ENCODE measurements at places on chromosomes 2 and 18.

DNA sequence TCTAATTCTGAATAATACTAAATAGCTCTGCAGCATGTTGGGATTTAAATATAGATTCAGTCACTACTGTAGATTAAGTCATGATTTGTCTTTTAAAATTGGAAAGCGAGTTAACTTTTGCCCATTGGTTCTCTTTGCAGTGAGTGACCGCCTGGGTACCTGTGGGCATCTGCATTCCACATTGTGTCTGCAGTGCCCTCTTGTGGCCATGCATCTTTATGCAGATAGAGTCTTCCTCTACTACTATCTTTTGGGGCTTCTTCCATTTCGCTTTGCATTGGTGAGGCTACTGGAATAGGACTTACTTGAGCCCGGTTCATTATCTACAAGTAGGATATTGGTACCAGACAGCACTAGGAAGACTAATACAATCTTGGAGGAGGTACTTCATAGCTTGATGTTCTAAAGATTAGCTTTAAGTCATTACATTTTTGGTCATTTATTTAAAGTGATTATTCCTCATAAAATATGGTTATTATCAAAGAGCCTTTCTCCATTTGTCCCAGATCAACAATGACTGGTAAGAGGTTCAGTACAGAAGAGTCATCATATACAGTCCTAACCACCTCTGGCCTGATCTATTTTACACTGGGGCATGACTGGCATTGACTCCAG is 203.0 kb downstream of the SOCS6 start:
- DNase-seq: no peak

DNA sequence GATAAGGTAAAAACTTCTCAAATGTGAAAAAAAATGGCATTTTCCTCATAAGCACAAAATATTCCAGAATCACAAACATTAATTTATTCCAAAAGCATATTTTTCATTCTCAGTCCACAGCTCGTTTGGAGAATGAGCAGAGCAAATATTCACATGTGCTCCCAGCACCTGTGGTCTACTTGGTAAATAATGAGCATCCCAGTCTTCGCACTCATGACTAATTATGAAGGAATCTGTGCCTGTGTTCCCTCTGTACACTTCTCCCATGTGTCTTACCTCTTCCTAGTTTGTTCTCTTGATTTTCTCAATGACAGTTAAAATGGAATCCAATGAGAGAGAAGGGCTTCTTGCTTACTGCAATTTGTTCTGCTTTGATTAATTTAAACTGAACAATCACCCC is 671.0 kb upstream of the SOX11 start:
- no peak for DNase-seq

DNA sequence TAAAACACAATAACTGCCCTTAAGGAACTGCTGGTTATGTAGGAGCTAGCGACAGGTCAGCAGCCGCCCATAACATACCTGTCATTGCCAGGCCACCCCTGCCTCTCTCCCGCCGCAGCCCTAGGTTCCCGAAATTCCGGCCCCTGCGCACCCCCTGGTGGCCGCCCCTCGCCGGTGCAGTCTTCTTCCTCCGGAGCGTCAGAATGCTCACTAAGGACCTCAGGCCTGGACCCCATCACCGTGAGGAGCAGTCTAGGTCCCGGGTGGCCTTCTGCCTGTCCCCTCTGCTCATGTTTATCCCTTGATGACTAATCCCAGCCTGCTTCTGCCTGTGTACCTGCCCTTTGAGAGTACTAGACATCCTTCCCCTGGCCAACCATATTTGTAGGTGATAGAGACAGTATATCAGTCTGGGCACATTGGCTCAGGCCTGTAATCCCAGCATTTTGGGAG is 115.7 kb upstream of the SLC1A4 start:
- DNase-seq: peak; percentile 45

DNA sequence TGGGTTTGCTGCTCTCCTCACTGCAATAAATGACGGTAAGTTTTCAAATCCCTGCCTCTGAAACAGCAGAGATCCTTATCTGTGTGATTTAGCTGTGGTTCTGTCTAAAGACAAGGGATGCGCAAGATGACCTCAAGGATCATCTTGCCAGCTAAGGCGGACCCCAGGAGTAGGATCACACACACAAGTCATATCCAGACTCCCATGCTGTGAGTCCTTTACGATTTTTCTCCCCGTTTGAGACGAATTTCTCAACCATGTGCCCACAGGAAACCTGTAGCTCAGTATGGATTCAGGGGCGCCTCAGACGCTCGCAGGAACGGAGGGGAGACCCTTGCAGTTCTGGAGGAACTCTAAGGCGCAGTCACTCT is 11.1 kb upstream of the DCTN1 start:
- DNase-seq: no peak

- DNase-seq: no peak
Measured at GRCh38 chr2:31203916-31204315, 13.4 kb downstream of the CAPN14 start.

- no peak for DNase-seq
Measured at GRCh38 chr18:28846958-28847357, 670.0 kb upstream of the CDH2 start.

- DNase-seq: no peak
Measured at GRCh38 chr2:126953483-126953882, 54.8 kb downstream of the TEX51 start.

- DNase-seq: no peak
Measured at GRCh38 chr2:32838418-32838817, 108.3 kb upstream of the LTBP1 start.

DNA sequence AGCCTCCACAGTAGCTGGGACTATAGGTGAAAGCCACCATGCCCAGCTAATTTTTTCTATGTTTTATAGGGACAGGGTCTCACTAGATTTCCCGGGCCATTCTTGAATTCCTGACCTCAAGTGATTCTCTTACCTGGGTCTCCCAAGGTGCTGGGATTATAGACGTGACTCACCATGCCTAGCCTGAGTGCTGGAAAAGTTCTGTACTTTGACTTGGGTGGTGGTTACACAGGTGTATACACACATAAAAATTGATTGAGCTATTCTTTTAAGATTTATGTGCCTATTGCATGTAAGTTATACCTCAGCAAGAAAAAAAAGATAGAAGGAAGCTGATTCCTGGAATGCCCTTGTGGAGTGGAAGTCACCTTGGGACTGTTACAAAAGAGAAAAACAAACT is 34.8 kb upstream of the KCNF1 start:
- no peak for DNase-seq

- no peak for DNase-seq
Measured at GRCh38 chr18:74468547-74469061, 11.5 kb upstream of the DIPK1C start.

GRCh38 chr2:131041402-131042147 is 51.7 kb downstream of the FAM168B start:
- no peak for DNase-seq

- DNase-seq: no peak
Measured at GRCh38 chr18:35731701-35732100, 150.2 kb downstream of the GALNT1 start.

DNA sequence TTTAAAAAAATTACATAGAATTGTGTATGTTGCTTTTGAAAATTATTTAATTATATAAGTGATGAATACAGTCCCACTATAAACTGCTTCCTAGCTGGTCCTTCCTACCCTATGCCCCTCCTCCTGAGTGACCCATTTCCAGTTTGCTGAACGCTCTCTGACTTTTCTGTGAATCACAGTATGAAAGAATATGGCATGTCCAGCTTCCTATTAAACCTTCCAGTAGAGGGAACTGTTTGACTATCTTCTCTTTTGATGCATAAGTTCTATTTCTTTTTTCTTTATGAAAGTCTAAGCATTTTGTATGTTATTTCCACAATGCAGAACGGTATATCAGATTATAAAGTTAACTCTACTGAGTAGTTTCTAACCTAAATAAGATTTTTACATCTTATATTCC is 41.3 kb downstream of the PSMG2 start:
- DNase-seq: peak; percentile 56

- DNase-seq: no peak
Measured at GRCh38 chr2:222813177-222813843, 47.5 kb upstream of the ACSL3 start.

DNA sequence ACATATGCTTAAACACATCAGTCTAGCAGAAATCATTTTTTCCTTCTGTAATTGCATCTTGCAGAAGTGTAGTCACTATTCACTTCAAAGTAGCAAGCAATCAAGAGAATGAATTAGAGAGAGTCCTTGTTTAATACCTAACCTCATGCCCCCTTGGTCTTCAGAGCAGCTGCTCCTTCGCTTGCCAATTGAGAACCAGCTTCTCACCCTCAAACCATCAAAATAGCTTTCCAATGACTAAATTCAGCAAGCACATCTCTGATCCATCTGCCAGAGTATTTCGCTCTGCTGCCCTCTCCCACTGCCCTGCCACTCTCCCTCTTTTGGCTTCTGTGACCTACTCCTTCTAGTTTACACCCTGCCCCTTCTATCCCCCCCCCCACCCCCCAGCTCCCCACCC is 120.7 kb upstream of the AGAP1 start:
- no peak for DNase-seq

DNA sequence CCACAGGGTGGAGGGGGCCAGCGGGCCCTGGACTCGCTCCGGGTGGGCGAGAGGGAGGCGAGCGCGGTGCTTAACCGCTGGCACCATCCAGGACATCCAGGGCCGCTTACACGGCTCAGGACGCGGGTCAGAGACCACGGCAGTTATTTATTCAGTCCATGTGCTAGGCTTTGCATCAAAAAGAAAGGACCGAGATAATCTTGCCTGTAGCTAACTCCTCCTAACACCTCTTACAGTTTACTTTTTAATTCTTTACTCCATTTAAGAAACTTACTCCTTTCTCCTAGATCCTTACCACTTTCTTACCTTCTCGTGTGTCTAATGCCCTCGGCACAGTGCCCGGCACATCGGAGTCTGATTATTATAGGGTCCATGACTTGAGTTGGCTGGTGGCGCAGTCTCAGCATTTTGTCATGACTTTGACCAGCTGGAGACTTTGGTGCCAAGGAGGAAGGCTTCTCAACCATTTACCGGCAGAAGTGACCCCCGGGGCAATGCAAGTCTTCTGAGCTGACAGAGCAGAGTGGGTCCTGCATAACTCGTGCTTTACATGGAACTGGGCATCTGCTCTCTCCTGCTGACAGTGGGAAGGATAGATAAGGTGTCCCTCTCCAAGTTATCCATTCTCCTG is 503 bp downstream of the ANXA4 start:
- DNase-seq: no peak

- DNase-seq: no peak
Measured at GRCh38 chr2:61620244-61621159, 82.3 kb upstream of the XPO1 start.

Measured in 8988T (cell line).